ENCODE measurements at places on chromosomes 5 and 9.

DNA sequence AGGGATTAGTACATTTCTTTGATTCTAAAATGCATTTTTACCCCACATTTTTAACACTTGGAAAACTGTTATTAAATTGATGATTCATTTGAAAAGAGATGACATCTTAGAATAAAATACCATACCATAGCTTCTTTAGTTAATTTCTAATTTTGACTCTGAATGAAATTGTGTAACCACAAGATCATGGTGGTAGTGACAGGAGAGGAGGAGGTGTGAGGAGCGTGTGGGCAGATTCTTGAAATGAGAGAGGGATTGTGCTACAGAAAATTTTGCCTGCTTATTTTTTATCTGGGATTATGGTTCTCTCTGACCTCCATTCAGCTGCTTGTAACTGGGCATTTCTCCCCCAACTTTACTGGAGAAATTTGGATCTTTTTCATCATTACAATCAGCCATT is 173.3 kb upstream of the CLINT1 start:
- no peak for DNase-seq

DNA sequence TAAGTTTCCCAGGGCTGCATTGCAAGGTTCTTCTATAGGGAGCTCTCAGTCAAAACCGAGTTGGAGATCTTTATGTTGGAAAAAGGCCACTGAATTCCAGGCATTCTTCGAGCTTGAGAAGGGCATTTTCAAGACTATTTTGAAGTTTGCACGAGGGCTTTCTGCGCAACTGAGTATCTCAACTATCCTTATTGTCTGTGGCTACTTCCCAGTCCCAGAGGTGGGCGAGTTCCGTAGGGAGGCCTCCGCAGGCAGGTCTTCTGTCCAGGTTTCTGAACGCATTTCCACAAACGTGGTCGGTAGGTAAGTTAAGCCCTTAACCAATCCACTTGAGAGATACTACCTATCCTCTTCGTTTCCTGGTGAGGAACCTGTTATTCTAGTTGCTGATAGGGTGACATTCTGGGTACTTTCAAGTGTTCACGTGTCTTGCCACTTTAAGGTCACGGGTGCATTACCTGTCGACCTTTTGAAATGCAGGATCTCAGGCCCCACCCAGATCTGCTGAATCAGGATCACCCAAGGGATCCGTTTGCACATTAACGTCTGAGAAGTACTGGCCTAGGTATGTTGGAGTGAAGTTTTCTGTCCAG is 51.4 kb upstream of the TJP2 start:
- no peak for DNase-seq

DNA sequence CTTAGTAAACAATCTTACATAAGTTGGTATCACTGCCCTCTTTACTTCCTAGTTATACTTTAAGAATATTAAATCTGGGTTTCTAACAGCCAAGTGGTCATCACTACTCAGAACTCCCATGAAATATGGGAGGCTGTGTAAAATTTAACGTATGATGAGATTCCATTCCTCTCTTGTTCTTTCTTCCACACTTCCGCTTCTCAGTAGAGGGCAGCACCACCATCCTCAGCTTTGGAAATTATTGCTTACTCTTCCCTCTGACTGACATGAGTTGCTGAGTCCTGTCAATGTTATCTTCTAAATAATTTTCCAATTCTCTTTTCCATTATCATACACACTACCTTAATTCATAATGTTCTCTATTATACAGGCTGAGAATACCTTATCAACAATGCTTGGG is 194.0 kb downstream of the RFX3 start:
- no peak for DNase-seq

GRCh38 chr5:176152191-176152929 is 85.9 kb upstream of the SIMC1 start:
- DNase-seq, result no peak

GRCh38 chr5:82820961-82821845 is 256.0 kb downstream of the TMEM167A start:
- no peak for DNase-seq

GRCh38 chr5:6493681-6494454 is 45.2 kb downstream of the UBE2QL1 start:
- DNase-seq, result no peak

GRCh38 chr5:33934176-33934575 is 2.0 kb upstream of the RXFP3 start:
- no peak for DNase-seq

DNA sequence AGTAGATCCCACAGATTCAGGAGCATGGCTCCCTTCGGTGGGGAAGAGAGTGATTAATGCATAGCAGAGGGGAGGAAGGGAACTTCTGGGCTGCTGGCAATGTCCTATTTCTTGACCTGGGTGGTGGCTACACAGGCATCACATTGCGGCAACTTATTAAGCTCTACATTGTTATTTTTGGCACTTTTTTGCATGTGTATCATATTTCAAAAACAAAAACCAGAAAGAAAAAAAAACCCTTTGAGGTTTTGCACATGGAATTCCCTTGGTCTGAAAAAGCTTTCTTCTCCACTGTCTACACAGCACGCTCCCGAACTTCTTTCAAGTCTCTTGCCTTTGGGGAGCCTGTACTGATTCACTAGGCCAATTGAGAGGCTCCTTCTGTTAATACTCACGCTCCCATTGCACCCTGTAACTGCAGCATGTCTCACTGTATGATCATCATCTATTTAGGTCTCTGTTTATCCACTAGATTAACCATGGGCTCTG is 25.1 kb downstream of the CEMIP2 start:
- DNase-seq, result no peak

DNA sequence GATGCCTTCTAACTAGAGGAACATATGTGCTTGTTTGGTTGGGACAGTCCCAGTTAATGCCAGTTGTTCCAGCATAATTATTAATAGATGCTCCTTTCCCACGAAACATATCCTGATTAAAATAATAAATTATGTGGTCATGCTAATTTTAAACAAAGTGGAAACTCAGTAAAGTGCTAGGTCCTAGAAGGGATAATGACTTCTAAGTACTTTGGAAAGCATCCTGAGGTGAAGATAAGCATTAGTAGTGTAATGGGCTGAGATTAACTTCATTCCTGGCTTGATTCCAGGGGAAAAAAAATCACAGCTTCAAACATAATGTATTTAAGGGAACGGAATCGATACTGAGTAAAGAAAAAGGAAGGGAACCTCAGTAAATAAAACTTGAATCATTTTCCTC is 213.7 kb upstream of the SNX2 start:
- no peak for DNase-seq

- no peak for DNase-seq
Observed at GRCh38 chr5:115394531-115394930, 98.1 kb upstream of the CCDC112 start.

GRCh38 chr9:83020327-83020726 is 42.6 kb downstream of the RASEF start:
- DNase-seq, result no peak

DNA sequence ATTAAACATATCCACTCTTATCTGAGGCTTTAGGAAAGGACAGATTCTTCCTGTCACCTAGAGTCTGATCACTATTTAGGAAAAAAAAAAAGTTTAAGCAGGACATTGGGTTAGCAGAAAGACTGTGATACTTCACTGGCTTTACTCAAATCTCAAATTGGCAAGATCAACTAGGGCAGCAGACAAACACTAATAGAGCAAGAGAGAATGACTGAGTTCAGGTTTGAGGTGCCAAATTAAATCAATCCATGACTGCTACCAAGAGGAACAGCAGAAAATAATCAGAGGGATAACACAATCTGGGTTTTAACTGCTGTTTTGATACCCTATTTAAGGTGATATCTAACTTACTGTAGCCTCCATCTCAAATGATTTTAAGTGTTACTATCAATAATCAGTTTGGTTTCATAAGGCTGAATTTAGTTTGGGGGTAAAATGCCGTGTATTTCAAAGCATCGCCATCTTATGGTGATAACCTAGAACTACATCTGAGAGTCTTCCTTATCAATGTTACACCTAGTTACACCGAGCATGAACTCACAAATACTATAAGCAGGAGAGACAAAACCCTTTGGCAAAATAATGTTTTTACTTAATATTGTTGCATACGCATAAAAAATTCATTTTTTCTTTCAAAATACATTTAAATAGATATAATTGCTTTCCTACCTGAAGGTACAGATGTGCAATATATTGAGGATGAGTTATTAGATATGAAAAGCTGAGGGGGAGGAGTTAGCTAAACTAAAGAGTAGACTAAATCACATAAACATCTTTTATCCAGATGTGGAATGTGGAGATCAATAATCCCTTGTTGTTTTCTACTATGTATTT is 286.4 kb upstream of the CDH12 start:
- no peak for DNase-seq

DNA sequence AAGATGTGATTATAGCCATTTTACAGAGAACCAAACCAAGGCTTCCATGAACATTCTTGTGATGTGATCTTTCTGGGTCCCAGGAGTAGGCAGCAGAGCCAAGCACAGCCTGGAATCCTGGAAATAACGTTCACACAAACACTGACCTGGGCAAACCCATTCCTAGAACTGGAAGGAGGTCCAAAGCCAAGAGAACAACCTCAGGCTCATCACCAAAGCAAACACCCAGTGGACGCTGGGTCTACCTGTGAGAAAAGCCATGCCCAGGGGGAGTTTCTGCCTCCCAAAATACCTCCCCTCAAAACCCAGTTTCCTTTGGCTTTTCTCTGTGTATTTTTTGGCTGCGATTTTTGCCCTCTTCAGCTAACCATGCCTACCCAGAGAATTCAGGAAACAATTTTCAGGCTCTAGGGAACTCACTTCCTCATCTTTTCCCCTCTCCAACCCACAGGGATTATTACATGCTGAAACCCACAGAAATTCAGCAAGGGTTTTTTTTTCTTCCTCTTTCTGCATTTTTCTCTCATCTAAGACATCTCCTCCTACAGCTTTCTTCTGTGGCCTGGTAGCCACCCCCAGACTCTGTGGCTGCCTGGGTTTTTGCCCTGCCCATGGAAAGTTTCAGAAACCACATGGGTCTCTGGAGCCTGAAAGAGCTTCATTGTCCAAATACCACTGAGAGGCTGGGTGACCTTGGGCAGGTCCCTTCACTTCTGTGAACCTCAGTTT is 75.0 kb downstream of the TNC start:
- no peak for DNase-seq

GRCh38 chr5:2182020-2182419 is 299.3 kb upstream of the IRX4 start:
- no peak for DNase-seq

DNA sequence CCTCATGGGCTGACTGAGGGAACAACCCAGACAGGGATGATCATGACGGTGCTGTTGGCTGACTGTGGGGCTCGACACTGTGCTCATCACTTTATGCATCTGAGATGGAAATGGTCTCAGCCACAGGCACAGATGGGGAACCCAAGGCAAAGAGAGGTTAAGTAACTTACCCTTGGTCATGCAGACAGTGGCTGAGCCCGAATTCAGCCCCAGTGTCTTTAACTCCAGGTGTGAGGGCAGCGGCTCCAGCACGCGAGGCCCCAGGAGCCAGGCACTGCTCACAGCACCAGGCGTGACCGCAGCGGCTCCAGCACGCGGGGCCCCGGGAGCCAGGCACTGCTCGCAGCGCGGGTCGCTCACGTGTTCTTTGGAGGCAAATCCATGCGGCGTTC is 45.3 kb upstream of the FCN1 start:
- no peak for DNase-seq

DNA sequence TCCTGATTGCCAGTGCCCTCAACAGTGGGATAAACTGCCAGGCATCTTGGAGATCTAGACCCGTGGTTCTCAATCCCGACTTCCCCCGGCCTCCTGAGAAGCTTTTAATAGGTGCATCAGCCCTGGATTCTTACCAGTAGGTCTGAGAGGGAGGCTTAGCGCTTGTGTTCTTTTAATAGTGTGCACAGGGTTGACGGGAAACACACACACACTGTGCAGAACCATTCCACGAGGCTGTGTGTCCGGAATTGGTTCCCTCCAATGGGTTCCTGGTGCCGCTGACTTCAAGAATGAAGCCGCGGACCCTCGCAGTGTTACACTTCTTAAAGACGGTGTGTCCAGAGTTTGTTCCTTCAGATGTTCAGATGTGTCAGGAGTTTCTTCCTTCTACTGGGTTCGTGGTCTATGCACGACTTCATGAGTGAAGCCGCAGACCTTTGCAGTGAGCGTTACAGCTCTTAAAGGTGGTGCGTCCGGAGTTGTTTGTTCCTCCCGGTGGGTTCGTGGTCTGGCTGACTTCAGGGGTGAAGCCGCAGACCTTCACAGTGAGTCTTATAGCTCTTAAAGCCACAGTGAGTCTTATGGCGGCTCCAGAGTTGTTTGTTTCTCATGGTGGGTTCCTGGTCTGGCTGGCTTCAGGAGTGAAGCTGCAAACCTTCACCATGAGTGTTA is 46.6 kb upstream of the PRSS3 start:
- peak; percentile 31 for DNase-seq

DNA sequence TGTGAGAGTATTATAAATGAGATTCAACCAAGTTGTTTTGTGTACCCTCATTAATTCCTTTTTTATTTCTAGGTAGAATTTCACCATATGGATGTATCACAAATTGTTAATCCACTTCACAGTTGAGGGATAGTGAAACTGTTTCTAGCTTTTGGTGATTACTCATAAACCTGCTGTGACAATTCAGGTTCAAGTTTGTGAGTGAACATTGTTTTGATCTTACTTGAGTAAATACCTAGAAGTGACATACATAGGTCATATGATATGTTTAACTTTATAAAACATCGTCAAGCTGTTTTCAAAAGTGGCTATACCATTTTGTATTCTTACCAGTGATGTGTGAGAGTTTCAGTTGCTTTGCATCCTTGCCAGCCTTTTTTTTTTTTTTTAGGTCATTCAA is 112.9 kb downstream of the CAMK4 start:
- no peak for DNase-seq

DNA sequence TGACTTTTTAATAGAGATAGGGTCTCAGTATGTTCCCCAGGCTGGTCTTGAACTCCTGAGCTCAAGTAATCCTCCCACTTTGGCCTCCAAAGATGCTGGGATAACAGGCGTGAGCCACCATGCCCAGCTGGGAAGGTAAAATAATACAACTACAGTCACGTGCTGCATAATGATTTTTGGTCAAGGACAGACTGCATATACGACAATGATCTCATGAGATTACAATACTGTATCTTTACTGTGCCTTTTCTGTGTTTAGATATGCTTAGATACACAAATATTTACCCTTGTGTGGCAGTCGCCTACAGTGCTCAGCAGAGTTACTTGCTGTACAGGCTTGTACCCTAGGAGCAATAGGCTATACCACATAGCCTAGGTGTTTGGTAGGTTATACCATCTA is 14.2 kb upstream of the IRF1 start:
- DNase-seq, result no peak

DNA sequence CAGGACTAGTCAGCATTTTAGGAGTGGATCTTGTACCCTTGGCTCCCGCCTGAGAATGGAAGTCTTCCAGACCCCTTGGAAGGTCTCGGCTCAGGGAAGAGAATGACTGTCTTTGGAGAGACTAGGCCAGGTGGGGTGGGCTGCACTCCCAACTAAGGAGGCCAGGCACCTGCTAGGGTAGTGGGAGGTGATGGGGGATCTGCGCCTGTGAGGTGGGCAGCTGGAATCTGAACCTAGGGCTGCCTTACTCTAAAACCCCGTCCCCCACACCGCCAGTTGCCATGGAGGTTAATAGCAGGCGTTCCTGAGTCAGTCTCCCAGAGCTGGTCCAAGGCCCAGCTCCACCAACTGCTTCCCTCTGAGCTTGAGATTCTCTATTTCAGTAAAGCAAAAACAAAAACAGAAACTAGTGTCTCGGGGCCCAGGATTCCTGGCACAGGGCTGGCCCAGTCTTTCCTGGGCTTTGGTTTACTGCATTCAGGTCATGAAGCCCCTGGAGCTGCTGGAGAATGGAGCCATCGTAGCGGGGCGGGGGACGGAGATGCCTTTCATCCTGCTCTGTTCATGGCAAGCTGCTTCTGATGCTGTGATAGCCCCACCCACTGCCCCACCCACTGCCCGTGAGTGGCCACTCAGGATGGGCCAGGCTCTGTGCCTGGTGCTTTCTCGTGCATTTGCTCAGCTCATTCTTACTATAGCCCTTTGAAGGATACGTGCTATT is 57.5 kb downstream of the DAB2IP start:
- no peak for DNase-seq
